ENCODE measurements at places on chromosomes 12 and 14. TPM values are rescaled to one million over a fixed set of nuclear protein-coding genes. Genes with fewer than 3 reads are reported as not detected.

- DNase-seq = peak; percentile 70
Observed at GRCh38 chr12:5083955-5084849, 40.5 kb downstream of the KCNA5 start.

- DNase-seq = peak; percentile 60
Observed at GRCh38 chr12:25322918-25323531, 72.3 kb upstream of the KRAS start.

GRCh38 chr14:77554207-77554606, 55.6 kb upstream of the ISM2 start:
- DNase-seq = no peak

Gene MSI1
- total RNA-seq = 3.1 TPM

GRCh38 chr14:22333422-22334274, 255.4 kb downstream of the DAD1 start:
- peak; percentile 75 for DNase-seq

Gene MIP
- total RNA-seq = not detected

Gene ABCD2
- total RNA-seq = 0.11 TPM

- DNase-seq = no peak
Observed at GRCh38 chr12:116370886-116371580, 93.5 kb upstream of the MED13L start.

GRCh38 chr12:111298582-111299436, 70.1 kb downstream of the PHETA1 start:
- DNase-seq = peak; percentile 69

Gene GNB3
- 0.71 TPM for total RNA-seq

Gene ACSS3
- 7.0 TPM for total RNA-seq

DNA sequence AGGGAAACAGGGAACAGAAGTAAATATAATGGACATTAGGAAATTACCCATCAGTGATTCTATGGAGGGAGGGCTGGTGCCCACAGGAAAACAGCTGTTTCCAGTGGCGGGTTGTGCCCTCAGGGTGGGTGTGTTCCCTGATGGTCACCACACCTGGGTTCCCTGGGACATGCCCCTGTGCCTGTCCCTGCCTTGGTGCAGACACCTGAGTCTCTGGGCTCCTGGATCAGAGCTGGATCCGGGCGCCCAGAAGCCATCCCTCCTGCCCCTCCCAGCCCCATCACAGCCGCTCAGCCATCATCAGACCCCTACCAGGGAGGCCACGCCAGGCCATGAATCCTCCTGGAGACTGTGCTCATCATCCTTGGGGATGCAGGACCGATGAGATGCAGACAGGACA, 307.2 kb upstream of the SFSWAP start:
- DNase-seq = no peak

GRCh38 chr12:31431721-31432240, 105.8 kb upstream of the SINHCAF start:
- DNase-seq = no peak

Gene SLC25A47
- not detected for total RNA-seq

Gene CKAP4
- 90.9 TPM for total RNA-seq

DNA sequence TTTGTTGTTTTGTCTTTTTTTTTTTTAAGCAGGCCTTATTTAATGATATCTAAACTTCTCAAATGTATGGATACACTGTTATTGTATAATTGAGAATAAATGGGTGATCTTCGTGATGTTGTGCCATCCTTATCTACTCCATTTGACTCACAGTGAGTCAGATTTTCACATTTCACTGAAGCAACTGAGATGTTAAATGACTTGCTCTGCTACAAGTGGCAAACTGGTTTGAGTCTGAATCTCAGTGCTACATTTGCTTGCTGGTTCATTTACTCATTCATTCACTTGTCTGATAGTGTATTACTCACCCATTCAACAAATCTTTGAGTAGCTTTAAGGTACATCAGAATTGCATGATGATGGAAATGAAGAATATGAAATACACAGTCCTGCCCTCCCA, 2.6 kb downstream of the KIAA0586 start:
- DNase-seq = peak; percentile 71
